ENCODE measurements at places on chromosomes 2 and 18.
A peak's percentile ranks its signal among the peaks of the same experiment; 100 is the strongest.

DNA sequence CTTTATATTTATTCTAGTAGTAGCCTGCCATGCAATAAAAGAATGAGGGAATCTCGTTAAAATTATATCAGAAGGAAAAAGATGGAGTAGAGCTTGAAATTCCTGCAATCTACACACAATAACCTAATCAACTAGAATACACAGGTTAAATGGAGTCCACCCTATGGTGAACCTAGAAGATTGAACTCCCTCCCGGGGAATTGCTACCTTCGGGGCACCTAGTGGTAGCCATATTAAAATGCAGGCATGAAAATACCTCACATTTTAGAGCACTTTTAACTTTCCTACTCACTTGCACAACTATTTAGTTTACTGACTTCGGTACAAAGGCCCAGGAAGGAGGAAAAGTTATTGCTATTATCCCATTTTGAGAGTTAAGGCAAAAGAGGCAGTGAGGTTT lies 174.5 kb downstream of the SS18 start:
- DNase-seq = no peak

GRCh38 chr2:151665959-151666358 lies 68.3 kb downstream of the NEB start:
- DNase-seq = no peak

- DNase-seq = peak; percentile 22
These were observed 78.2 kb downstream of the DYSF start for GRCh38 chr2:71531522-71532047.

DNA sequence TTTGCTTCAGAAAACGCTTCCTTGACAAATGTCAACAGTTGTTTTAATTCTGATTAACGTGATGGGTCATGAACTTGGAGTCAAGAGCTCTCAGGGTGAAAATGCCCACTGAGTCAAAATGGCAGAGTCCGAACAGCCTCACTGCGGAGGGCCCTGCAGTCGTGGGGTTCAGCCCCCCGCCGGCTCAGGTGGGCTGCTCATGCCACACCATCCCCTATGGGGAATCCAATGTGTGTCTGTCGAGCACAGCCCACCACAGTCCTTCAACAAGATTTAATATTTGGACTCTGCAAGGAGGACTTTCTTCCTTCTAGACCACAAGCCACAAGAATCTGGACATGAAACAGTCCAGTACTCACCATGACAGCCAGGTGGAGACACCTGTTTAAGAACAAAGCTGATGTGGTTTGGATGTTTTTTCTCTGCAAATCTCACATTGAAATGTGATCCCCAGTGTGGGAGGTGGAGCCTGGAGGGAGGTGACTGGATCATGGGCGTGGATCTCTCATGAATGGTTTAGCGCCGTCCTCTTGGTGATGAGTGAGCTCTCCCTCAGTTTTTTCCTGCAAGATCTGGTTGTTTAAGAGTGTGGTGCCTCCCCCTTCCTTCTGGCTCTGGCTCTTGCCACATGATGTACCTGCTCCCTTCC lies 201.0 kb downstream of the NDUFA10 start:
- peak; percentile 20 for DNase-seq

DNA sequence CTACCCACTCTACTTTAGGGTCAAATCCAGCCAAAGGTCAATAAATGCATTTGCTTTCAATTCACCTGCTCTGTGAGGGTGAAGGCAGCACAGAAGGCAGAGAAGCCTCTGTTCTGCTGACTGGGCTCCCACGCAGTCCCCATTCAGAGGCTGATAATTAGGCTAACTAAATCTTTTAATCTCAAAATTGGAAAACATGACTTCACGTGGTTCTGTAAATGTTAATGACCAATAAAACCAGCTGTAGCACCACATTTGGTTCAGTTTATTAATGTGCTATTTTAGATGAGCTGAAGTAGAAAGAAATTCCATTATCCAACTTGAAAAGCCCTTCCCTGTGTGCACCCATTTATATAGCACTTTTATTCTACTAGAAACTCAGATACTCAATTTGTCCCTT lies 310.6 kb downstream of the C1D start:
- no peak for DNase-seq

All from NB4 (cell line).